ENCODE measurements at places on chromosomes 3 and 15.

- DNase-seq: peak; percentile 58
These were observed at the start of gene ZNF619 for GRCh38 chr3:40476478-40477470. ZNF619 (plus strand) TSS chr3:40477122; CDS start chr3:40477980, 858 bp downstream.

- no peak for DNase-seq
These were observed 204.2 kb downstream of the EPHA3 start for GRCh38 chr3:89311581-89311980.

DNA sequence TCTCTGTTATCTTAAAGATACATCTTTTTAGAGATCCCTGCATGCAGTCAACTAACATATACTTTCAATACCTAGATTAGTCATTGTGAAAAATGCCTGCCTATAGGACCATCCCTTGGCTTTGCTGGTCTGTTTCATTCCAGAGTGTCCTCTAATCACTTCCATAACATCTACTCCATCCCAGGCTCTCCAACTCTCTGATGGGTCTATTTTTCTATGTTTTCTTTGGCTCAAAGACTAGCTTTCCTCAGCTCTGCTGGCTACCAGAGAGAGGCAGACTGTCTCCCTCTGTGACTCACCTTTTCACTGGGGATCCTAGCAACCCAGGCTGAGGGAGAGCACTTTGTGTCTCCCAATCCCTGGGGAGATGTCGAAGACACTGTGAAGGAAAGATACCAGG, 547.7 kb upstream of the MCTP2 start:
- no peak for DNase-seq

- no peak for DNase-seq
These were observed 2.0 kb downstream of the AP2M1 start for GRCh38 chr3:184176377-184177330.

DNA sequence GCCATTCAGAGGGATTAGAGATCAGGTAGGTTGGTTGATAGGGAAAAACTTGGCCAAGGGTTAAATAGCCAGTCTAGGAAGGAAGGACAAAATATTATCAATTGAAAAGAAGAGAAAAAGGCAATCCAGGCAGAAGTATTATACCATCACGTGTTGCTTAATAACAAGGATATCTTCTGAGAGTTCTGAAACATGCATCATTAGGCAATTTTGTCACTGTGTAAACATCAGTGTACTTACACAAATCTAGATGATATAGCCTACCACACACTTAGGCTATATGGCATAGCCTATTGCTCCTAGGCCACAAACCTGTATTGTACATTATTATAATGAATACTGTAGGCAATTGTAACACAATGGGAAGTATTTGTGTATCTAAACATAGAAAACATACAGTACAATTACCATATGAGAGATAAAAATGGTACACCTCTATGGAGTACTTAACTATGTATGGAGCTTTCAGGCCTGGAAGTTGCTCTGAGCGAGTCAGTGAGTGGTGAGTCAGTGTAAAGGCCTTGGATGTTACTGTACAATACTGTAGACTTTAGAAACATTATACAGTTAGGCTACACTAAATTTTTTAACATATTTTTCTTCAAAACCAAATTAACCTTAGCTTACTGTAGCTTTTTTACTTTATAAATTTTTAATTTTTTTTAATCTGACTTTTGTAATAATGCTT, 2.7 kb downstream of the TEX55 start:
- no peak for DNase-seq

DNA sequence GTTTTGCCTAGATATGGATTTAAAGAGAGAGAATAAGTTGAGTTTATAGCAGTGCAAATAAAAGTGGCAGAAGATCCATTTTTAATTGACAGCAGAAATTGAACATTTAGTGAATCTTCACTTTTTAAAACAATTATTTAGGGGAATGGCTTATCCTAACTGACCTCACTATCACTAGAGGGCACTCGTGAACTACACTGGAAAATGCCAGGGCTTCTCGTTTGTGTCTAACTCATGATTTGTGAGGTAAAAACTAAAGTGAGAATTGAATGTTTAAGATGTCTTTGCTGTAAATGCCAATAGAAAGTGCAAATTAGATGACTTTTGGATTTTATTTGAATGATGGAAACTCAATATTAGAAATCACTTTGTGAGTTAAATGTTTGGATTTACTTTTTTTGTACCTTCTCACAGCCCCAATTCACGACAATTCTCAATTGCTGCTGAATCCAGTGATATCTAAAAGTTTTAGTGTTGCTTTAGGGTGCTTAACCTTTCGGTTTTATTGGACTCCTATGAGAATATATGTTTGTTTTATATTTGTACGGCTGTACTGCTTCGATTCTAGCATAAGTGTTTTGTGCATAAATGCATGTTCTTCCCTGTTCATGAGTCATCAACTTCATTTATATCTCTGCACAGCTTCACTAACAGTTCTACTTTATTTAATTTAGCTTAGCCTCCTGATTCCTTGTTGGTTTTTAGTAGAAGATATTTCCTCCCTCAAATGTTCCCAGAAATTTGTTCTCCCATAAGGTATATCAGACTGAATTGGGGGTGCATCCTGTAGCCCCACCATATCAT, 462.1 kb downstream of the MFSD1 start:
- DNase-seq: peak; percentile 67

- DNase-seq: no peak
These were observed 960.2 kb downstream of the TUSC7 start for GRCh38 chr3:117669774-117670173.

DNA sequence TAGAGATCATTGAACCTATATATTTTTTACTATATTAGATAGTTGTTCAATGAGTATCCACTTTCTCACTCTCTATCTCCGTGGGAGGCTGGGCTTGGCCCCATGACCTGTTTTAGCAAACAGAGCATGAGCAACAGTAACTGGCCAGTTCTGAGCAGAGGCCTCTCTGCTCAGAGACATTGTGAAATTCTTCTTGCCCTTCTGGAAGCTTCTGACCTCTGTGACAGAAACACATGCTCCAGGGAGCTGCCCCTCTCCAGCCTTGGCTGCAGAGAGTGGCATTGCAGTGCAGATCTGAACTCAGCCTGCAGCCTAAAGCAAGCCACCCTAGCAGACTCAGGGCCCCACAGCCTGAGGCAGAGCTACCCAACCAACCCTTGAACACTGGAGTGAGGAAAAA, 20.5 kb downstream of the FAM240A start:
- no peak for DNase-seq

- DNase-seq: no peak
These were observed 10.2 kb upstream of the CA12 start for GRCh38 chr15:63391669-63392360.

DNA sequence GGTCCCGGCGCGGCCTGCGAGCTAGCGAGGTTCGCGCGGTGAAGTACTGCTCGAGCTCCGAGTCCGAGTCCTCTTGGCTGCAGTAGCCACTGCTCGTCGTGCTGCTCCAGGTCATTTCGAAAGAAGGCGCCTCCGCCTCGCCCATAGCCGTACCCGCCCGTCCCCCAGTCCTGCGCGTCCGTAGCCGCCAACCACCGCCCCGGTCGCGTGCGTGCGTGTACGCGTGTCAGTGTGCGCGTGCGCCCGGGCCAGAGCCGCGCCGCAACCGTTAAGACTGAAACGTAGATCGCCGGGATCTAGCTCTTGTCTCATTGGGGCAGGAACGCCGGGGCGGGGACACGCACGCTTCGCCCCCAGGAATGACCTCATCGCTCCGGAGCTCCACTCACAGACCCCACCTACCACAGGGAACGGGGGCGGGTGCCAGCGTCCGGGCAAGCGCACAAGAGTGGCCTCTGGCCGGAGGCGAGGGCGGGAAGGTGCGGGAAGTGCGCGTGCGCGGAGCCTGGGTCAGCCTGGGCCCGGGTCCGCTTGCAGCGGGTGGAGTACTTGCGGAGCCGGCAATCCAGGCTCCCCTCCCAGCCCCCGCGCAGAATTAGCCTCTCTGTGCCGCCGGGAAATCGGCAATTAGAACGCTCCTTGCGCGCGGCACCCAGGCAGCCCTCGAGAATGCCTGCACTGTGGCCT, 3.3 kb downstream of the RASSF1 start:
- DNase-seq: peak; percentile 93

GRCh38 chr15:70190965-70191364, 93.2 kb upstream of the TLE3 start:
- no peak for DNase-seq

DNA sequence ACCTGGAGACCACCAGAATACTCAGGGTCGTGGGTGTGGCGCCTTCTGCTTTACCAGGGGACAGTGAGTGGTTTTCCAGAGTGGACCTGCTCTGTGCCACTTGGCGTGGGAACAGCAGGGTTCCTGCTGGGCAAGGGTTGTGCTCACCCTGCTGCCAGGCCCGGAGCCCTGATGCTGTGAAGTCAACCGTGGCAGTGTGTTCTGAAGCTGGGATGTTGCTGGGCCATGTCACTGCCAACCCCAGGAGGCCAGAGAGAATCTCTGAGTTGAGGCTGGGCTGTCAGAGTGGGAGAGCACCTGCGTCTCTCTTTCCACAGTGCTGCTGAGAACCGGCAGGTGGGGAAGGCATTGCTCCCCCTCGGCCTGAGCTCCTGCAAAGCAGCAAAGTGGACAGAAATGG, 48.7 kb downstream of the FBLN2 start:
- no peak for DNase-seq

DNA sequence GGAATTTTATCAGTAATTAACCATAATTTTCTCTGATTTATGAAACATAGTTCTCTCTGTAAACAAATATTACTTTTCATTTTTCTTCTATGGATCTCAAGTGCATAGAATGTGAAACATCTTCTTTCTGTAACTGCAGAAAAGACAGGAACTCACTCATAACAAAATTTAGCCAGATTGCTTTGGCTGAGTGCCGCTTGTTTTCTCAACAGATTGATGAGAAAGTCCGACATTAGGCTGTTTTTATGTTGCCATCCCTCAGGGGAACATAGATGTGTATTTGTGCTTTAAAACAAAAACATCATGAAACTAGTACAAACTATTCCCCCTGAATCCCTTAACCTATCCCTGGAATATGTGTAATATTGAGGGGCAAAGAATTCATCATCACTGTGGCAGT, 154.2 kb downstream of the B3GALNT1 start:
- no peak for DNase-seq

GRCh38 chr15:51706291-51706690, 25.0 kb downstream of the SCG3 start:
- DNase-seq: no peak

- DNase-seq: no peak
These were observed 9.9 kb downstream of the C15orf39 start for GRCh38 chr15:75211436-75212199.

DNA sequence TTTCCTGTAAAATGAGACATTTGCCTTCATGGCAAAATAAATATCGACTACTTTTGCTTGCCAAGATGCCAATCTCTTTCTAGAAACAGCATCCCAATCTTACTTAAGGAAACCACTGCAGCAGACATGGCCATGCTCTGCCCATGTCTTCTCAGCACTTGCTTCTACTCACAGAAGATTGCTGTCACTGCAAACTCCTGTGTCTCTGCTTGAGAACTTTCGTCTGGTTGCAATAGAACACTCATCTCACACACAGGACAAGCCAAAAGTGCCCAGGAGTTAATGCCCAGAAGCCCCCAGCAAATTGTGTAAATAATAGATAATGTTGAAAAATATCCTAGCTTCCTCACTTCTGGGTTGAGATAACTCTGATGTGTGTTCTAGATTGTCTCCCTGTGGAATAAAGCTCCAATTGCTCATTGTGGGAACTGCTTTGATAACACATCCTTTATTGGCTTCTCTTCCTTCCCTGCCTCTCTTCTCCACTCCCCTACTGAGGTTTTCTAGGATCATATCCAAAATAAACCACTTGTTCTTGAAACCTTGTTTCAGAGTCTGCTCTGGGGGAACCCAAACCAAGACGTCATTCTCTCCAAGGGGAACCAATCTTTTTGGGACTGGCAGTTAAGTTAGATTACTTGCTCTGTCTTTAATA, 156.3 kb upstream of the STRIT1 start:
- no peak for DNase-seq

DNA sequence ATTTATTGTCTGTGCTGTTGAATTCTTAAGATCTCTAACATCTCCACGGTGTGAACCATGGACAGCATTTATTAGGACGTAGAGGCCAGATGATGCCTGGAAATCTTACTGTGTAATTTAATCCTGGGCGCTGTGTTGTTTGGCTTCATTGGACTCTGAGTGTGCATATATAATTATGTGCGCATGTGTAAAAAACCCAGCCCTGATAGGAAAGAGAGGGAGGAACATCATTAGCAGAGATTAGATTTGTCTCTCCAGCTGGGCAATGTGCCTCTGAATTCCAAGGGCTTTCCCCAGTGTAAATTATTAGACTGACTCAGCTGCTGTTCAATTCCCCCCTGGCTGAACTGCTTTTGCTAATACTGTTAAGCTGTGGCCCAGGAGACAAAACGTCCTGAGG, 39.6 kb downstream of the MAP3K13 start:
- no peak for DNase-seq

GRCh38 chr3:17638356-17638755, 104.1 kb downstream of the TBC1D5 start:
- DNase-seq: no peak

GRCh38 chr3:11405323-11405722, 133.1 kb downstream of the ATG7 start:
- no peak for DNase-seq

Measured in NAMALWA (cell line).